ENCODE measurements at places on chromosomes 2 and 18.

DNA sequence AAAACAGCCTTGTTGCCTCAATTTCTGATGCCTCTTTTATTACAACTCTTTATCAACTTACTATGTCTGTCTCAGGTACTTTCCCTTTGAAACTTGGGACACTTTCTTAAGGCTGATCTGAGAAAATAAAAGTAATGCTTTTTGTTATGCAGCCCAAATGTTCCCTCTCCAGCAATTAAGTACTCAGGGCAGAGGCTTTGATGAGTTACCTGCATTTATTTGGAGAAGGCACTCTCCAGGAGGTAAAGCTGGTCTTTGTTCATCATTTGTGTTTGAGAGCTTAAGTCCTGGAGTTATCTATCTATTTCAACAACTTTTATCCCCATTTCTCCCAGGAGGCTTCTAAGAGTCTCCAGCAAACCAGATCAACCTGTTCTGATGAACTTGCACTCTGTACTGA lies 259.2 kb downstream of the ASXL3 start:
- DNase-seq: no peak

DNA sequence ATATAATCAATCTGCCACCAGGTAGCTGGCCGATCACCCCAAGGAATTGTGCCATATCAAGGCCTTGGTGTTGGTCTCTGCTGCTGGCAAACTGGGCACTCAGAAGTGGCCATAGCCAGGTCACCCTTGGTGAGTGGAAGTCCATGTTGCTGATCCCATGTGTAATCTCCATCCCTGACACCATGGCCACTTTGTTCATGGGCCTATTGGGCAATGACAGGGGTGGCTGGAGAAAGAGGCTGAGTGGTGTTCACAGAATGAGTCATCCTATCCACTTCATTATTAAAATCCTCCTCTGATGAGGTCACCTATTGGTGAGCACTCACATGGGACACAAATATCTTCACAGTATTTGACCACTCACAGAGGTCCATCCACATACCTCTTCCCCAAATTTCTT lies 26.7 kb upstream of the CD226 start:
- DNase-seq: no peak

- no peak for DNase-seq
These were observed 851.6 kb upstream of the CDH2 start for GRCh38 chr18:29028560-29028959.

GRCh38 chr2:129201696-129202095 lies 777.8 kb upstream of the RAB6C start:
- no peak for DNase-seq

- no peak for DNase-seq
These were observed 2.9 kb downstream of the TRIB2 start for GRCh38 chr2:12719400-12720277.

- no peak for DNase-seq
These were observed 38.3 kb upstream of the PTPN4 start for GRCh38 chr2:119721462-119721861.

Measured in stimulated activated CD4-positive, alpha-beta T cell treated with anti-CD3 and anti-CD28 coated beads, Interleukin-15, amount 100 ng/mL, for 24 hours (primary cell).